ENCODE measurements at places on chromosomes 6 and 20.

DNA sequence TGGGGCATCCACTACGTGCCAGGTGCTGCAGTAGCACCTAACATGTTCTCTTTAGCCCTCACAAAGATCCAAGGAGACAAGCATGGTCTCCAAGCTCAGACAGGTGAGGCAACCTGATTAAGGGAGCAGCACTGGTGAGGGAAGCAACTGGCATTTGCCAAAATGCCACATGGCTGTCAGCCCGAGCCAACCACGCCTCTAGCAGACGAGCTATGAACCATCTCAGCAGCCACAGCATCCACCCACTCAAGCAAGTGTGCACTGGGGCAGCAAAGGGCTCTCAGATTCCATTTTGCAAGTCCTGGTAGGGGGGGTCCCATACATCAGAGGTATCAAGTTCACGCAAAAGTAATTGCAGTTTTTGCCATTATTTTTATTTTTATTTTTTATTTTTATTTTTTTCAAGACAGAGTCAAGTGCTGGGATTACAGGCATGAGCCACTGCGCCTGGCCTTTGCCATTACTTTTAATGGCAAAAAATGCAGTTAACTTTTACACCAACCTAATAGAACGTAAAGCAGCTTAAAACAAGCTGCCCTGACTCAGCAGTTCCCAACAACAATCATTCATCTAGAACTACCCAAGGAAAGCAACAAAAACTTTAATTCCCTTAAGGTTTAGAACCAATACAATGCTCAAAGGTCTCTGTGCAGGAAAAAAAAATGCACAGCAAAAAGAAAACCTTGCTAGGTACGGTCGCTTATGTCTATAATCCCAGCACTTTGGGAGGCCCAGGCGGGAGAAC, 36.3 kb upstream of the SPDEF start:
- no peak for DNase-seq

GRCh38 chr6:72316675-72317380, 305.0 kb upstream of the KCNQ5 start:
- no peak for DNase-seq

DNA sequence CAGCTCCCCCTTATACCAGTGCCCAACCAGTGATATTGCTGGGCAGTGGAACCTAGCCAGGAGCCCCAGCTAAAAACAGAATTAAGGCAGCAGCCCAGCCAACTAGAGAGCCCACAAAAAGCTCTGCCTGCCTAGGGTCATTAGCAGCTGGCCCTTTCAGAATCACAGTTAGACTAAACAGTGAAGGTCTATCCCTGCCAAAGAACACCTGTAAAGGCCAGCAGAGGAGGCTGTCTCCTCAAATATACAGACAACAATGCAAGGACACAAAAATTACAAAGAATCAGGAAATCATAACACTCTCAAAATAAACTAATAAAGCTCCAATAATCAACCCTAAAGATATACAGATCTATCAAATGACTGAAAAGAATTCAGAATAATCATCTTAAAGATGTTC, 77.8 kb upstream of the HTR1E start:
- no peak for DNase-seq

DNA sequence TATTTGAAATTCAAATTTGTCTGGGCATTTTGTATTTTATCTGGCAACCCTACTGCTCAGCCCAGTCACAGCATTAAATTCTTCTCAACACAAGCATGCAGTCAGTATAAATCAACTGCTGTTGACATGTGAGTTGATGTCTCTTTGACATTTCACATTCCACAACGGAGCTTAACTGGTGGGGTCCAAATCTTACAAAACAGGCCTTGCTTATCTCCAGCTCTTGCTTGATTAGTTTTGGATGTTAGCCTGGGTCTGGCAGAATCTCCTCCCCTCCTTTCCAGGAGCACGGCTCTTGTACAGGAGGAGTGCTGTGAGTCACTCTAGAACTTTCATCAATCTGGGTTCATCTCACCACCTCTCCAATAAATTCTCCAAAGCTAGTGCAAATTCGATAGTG, 80.8 kb upstream of the PHACTR1 start:
- no peak for DNase-seq

- DNase-seq: no peak
These were observed 126.5 kb downstream of the PACRG start for GRCh38 chr6:162854228-162854627.

- DNase-seq: no peak
These were observed 213.2 kb upstream of the ZNF217 start for GRCh38 chr20:53806683-53807401.

DNA sequence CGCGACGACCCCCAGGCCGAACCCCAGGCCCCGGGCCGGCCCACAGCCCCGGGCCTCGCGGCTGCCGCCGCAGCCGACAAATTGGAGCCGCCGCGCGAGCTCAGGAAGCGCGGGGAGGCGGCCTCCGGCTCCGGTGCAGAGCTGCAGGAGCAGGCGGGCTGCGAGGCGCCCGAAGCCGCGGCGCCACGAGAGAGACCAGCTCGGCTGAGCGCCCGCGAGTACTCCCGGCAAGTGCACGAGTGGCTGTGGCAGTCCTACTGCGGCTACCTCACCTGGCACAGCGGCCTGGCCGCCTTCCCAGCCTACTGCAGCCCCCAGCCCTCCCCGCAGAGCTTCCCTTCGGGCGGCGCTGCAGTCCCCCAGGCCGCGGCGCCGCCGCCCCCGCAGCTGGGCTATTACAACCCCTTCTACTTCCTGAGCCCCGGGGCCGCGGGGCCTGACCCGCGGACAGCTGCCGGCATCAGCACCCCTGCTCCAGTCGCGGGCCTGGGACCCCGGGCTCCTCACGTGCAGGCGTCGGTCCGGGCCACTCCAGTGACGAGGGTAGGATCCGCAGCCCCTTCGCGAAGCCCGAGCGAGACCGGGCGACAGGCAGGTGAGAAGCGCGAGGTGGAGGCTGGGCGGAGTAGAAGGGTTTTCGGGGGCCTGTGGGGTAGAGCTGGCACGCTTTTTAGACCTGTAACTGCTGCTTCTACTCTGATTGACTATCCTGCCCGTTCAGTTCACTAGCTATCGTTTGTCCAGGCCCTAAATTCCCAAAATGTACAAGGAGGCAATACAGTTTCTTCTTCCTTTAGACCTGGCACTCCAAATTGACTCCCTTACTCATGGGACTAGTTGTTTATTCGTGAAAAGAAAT, 654 bp downstream of the FAM8A1 start:
- no peak for DNase-seq

DNA sequence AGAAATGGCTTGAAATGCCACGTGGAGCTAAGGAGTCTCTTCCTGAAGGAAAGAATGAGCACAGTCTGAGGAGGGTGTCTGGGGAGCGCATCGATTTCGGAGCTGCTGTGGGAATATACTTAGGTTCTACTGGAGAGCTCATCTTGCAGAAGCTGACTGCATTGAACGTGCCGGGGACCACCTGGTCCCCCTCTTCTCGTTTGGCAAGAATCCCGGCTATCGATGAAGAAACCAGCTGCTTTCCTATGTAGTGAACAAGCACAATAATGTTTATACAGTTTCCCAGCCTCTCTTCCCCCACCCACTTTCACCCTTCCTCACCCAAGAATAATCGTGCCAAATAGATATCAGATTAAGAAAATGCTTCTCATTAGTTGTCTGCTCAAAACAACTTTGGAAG, 242.5 kb downstream of the PACRG start:
- DNase-seq: no peak

DNA sequence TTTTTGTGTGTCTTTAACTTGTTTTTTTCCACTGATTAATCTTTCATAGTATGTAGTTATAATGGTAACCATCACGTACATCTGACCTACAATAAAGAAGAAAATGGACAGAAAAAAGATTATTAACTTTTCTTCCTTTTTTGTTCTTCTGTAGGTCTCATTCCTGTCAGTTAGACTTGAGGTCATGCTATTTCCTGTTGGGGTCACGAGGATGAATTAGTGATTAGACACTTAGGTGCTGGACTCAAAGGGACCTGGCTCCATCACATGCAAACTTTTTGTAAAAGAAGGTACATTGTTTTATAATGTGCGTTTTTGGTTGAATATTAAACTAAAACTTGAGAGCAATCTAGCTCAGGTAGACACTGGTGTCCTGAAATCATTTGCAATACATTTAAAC, 14.8 kb downstream of the MARCKS start:
- no peak for DNase-seq

DNA sequence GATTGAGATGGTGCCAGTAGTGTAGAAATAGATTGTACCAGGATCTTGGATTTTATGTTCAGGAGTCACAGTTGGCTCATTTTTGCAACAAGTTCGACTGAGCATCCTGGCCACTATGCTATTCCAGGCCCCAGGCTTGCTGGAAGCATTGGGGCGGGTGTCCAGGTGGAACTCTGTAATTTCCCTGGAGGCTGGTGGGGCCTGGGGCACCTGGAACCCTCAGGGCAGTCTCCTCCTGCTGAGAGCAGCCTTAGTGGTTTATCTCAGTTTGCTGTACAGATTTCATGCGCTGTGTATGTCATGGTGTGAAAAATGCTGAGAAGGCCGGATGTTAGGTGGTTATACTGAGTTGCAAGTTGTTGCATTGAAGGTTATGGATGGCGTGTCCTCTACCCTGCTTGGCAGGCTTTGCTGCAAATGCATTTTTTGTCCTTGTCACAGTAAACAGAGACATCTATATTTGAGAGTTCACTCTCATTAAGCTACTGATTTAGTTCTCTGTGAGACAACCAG, 135.1 kb upstream of the MYLIP start:
- DNase-seq: no peak

- no peak for DNase-seq
These were observed 13.7 kb upstream of the SHPRH start for GRCh38 chr6:145977881-145978280.

- no peak for DNase-seq
These were observed 251.6 kb downstream of the HACE1 start for GRCh38 chr6:104608101-104608500.

DNA sequence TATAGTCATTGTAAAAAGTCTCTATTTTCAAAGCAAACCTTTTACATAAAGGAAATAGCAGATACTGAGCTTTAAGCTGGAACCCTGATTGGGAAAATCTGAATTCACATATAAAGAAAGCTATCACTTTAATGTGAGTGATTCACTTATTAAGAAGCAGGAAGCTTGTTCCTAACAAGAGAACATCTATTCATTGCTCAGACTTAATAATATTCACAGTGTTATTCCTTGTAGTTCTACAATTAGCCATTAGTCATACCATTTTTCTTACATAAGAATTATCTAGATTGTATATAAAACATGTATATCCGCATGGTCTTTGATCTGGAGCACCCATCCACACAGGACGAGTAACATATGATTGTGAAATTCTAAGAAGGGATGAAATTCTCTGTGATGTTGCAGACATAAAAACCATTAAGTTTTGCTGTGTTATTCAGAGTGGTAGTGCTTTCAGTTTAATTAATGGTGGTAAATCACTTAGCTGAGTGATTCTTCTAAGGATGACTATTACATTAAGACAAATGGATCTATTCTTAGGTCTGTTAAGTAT, 71.1 kb upstream of the FOXQ1 start:
- no peak for DNase-seq

GRCh38 chr6:82172594-82172993, 75.0 kb downstream of the IBTK start:
- no peak for DNase-seq

DNA sequence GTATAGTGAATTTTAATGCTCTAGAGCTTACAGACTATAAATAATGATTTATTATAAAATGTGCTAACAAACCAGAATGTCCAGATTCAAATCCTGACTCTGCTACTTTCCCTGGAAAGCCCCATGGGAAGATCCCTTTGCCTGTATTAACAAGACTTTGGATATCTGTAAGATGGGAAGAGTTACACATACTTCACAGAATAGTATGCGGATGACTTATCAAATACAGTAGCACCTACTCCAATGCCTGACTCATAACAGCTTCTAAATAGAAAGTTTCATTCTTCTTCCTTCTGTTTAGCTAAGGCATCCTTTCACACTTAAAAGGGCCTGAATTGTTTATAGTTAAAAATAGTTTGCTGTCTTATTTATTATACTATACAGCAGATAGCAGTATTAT, 166.3 kb downstream of the KCNQ5 start:
- no peak for DNase-seq

DNA sequence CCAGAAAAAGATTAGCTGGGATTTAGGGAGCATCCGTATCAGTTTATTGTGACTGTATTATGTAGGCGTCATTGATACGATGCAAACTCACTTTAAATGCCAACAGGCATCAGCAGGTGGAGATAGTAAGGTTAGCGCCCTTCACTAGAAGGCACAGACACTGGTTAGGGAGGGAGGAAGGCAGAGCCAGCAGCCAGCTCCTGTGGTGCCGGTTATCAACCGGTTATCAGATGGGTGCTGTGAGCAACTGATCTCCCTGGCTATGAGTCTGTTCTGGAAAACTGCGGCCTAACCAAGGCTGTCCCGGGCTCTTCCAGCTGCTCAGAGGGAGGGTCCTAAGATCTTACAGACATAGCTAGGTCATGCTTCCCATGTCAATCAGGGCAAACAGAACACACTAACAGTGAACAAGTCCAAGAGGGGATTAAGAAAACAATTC, 47.5 kb upstream of the CD93 start:
- no peak for DNase-seq

DNA sequence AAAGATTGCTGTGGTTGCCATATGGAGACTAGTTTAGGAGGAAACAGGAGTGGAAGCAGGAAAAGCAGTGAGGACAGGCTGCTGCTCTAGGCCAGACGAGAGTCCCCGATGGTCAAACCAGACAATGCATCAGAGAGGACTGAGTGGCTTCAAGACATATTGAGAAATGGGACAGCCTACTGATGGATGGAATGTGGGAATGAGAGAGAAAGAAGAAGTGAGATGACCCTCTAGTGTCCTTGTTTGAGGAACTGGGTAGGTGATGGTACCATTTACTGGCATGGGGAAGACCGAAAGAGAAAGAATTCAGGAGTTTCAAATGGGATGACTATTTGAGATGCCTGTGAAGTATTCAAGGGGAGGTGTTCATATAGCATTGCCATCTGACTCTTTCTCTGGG, 111.8 kb upstream of the LAMP5 start:
- no peak for DNase-seq

- DNase-seq: no peak
These were observed 1568.4 kb downstream of the GRIK2 start for GRCh38 chr6:102961902-102962301.

DNA sequence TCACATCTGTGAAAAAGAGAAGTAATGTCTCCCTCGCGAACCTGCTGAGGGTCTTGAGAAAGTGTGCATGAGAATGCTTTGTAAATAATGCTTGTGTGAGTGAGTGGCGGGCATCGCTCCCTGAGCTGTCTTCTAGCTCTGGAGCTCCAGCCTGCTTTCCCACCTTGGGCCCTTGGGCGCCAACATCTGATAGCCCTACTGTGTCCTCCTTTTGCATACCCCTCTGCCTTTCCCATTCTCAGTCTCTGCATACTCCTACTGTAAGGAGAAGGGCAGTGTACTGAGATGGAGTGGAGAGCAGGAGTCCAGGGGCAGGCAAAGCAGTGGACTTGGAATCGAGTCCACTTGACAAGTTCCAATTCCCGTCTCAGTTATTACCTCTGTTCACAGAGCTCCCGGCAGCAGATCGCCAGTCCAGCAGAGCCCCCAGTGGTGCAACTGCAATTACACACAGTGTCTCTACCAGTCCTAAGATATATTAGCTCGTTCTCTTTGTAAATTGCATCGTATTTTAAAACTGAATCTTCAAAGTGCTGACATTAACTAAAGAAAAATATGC, 847 bp upstream of the NCR2 start:
- no peak for DNase-seq

GRCh38 chr6:113306552-113307145, 550.5 kb upstream of the MARCKS start:
- DNase-seq: no peak

GRCh38 chr6:47865206-47865605, 83.4 kb downstream of the OPN5 start:
- no peak for DNase-seq
